ENCODE measurements at places on chromosomes 1 and 21. TPM values are rescaled to one million over a fixed set of nuclear protein-coding genes. Genes with fewer than 3 reads are reported as not detected.
A peak's percentile ranks its signal among the peaks of the same experiment; 100 is the strongest.

GRCh38 chr1:5745800-5746610 is 246.2 kb downstream of the NPHP4 start:
- DNase-seq: peak; percentile 71

GRCh38 chr1:36322041-36322785 is 1.2 kb downstream of the EVA1B start:
- no peak for DNase-seq

DNA sequence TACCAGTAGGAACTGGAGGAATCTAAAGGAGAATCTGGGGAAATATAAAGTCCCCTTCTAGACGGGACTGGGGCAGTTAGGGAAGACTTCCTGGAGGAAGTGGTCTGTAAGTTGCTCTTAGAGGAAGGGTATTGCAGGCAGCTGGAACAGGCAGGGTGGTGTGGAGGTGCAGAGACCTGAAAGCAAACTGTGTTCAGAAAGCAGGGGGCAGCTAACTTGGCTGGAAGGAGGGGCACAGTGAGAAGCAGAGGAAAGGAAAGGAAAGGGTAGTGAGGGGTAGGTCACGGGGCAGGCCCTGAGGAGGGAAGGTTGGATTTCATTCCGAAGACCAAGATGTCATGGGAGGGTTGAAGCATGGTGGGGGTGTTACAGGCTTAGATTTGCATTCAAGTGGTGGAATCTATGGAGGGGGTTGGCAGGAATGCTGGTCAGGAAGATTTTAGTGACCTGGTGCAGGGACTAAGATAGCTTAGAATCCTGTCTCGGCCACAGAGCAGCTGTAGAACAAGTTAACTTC is 240.7 kb downstream of the FOXD2 start:
- DNase-seq: no peak

- DNase-seq: no peak
These were observed 12.6 kb upstream of the LEPR start for GRCh38 chr1:65407877-65408276.

- DNase-seq: no peak
These were observed 118.8 kb upstream of the TMPRSS15 start for GRCh38 chr21:18522181-18522972.

DNA sequence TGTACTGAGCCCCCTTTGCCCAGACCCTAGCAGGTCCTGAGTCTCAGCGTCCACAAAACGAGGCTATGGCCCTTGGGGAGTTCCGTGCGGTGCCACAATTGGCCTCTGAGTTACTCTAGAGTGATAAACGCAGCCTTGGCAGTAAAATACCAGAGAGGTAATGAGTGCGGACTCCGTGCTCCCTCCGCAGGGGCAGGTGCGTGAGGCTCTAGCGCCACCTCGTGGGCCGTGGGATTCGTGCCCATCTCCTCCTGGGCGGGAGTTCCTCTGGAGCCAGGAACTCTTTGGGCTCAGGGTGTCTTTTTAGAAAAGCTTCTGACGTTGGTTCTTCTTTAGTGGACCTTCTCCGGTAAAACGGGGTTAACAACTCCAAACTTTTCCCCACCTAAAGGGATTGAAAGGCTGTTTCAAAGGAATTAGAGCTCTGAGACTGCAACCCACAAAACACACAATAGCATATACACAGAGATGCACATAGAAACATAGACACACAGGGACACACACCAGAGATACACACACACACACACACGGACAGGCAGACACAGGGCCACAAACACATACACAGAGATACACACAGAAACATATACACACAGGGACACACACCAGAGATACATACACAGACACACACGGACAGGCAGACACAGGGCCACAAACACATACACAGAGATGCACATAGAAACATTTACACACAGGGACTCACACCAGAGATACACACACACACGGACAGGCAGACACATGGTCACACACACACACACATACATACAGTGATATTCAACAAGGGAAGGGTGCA is 99.4 kb downstream of the KCNJ15 start:
- DNase-seq: peak; percentile 89

GRCh38 chr1:67648582-67649326 is 36.2 kb upstream of the GADD45A start:
- no peak for DNase-seq

DNA sequence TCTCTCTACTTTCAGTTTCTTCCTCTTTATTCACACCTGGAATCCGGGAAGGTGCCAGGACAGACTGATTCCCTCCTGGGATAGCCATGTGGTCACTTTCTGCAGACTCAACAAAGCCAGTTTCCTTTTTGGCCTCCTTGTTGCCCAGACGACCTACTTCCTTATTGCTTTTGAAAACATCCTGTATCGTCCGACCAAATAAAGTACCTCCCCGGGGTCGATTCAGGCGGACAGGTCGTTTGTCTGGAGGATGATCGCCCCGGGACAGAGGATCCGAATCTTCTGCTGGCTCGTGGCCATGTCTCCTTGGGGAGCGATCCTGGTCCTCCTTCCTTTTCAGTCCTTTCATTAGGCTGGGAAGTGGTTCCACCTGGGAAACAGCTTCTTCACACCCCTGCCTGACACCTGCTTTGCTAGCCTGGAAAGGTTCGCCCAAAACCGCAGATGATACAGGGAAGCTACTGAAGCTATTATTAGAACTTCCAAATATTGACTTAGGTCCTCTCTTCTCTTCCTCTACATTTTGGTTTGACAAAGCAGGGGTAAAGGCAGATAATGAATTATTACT is 1.2 kb downstream of the MCM3AP start:
- DNase-seq: no peak

- no peak for DNase-seq
These were observed 67.2 kb downstream of the SCCPDH start for GRCh38 chr1:246791303-246791918.

DNA sequence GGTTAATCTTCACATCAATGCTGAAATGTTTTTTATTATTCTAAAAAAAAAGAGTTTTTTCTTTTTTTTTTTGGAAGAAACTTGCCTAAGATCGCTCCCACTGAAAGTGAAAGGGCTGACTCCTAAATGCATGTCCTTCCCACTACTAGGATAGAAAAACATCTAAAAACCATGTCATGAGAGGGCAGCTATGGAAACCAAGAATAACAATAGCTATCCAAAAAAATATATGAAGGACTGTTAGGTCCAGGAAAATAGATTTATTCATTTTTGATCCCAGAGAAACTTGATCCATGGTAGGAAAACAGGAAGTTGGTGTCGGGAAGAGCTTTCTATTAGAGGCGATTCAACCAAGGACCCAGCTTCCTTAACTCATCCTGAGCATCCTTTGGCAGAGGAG is 23.1 kb upstream of the ROR1 start:
- DNase-seq: no peak

DNA sequence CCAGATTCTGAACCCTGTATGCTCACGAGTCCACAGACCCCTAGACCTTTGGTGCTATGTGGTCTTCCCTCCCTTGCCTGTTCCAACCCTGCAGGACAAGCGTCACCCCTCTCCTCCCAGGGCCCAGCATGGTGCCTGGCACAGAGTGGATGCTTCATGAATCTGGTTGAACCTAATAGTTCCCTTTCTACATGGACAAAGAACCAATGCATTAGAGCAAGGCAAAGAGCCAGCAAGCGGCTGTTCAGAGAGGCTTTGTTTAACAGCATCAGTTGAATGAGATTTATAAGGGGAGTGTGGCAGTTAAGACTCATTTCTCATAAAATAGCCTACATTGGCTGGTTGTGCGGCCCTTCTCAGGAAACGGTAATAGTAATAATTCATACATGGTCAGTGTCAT is 14.9 kb downstream of the SLC26A9 start:
- no peak for DNase-seq

DNA sequence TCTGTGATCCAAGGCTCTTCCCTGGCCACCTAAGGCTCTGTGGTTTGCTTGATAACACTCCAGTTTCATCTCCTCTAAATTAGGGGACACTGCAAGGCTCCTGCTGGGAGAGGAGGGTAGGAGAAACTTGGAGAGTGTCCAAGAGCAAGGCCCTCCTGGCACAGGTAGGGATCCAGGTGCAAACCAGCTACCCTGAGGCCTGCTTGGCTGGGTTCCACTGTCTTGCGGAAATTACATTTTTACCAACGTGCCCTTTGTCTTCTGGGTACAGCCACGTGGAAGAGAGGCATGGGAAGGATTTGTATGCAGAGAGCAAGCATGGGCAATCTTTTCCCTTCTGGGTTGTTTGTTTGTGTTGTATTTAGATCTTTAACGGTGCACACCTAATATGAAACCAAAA is 132.5 kb downstream of the PRDM2 start:
- DNase-seq: no peak

DNA sequence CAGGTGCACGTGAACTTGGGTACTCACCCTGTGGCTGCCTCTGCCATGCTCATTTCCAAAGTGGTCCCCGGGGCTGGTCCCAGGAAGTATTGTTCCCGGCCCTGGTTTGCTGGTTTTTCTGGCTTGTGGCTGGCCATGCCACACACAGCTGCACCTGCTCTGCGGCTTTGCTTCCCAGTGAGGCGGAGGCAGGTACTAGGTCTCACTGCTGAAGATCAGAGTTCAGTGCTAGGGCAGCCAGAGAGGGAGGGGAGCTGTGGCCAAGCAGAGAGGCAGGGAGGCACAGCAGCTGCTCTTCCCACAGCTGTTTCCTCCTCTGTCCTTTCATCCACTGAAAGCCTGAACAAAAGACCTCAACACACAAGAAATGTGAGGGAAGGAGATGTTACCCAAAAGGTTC is 30.5 kb downstream of the ENO1 start:
- DNase-seq: no peak

GRCh38 chr21:43361127-43361492 is 65.8 kb downstream of the SIK1 start:
- no peak for DNase-seq

DNA sequence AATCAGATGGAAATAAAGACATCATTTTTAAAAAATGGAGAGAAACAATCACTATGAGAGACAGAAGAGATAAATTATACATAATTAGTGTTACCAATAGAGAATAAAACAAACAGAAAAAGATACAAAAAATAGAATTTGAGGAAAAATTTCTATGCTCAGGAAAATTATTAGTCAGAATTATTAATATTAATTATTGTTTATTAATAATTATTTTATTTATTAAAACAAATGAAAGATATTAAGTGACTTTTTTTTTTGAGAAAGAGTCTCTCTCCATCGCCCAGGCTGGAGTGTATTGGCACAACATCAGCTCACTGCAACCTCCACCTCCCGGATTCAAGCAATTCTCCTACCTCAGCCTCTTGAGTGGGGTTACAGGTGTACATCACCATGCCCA is 299.8 kb upstream of the NR5A2 start:
- no peak for DNase-seq

DNA sequence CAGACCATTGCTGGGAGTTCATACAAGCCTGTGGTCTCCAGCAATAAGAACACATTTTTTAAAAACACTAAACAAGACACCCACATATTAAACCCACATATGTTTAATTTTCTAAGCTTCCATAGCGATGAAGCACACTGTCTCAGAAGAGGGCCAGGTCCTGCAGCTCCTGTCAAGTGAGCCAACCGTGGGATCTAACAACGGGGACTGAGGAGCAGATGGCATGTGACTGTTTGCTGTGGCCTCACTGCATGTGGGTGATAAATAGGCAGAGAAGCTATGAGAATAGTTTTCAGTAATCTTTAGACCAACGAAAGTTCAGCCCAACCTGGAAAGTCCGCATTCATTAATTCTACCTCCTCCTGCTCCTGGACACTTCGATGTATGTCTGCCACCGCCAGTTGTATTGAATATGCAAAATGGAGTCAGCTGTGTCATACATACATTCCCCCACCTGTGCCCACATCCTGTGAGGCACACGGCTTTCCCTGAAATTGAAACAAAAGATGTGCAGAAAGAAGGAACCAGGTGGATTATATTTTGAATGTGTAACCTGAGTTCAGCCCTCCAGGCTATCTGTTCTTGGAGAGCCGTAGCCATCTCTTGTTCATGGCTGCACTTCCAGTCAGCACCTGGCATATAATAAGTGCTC is 88.2 kb downstream of the MIS18A start:
- DNase-seq: no peak

DNA sequence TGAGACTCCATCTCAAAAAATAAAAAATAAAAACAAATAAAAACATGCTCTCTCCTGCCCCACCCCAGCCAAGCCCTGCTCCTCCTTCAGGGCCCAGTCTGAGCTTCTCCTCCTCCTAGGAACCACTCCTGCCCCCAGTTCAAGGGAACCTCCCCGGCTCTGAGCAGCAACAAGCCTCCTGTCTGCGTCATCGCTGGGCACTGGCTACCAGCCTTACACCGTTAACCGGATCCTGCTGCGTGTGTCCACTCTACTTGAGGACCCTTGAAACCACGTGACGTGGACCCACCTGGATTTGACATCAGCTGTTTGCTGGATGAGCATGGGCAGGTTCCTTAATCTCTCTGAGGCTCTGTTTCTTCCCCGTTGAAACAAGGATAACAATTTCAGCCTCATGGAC is 1.6 kb upstream of the TAS1R2 start:
- no peak for DNase-seq

DNA sequence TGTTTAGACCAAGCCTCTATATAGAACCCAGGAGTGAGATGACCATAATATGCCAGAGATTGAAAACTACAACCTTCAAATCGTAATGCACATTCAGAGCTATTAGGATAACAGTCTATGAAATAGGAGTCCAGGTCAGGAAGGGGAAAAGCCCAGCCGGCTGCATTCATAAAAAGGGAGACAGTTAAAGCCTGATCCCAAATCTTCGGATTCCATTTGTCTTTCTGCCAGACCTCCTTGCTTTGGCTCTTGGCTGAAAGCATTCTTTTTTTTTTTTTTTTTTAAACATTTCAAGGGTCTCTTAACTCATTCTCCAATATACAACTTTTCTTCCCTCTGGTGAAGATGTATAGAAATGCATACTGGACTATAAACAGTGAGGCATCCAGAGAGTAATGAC is 81.1 kb downstream of the NTPCR start:
- DNase-seq: no peak

- no peak for DNase-seq
These were observed 321.1 kb downstream of the TGFB2 start for GRCh38 chr1:218666263-218666662.

GRCh38 chr1:90809996-90810395 is 92.9 kb upstream of the BARHL2 start:
- no peak for DNase-seq

GRCh38 chr1:215228193-215228592 is 145.7 kb downstream of the KCNK2 start:
- DNase-seq: no peak

- no peak for DNase-seq
These were observed 28.4 kb downstream of the USP48 start for GRCh38 chr1:21754583-21754982.

TAS1R1 gene
- not detected for total RNA-seq

CYP4Z1 gene
- total RNA-seq: 0.86 TPM

LENEP gene
- not detected for total RNA-seq

RAB3B gene
- total RNA-seq: not detected

IGSF3 gene
- total RNA-seq: 17.5 TPM

SLFNL1 gene
- 0.22 TPM for total RNA-seq

AMIGO1 gene
- total RNA-seq: 19.3 TPM

NES gene
- total RNA-seq: 103 TPM

KRTAP25-1 gene
- total RNA-seq: not detected

APOBEC4 gene
- not detected for total RNA-seq

KMO gene
- 0.56 TPM for total RNA-seq

KCND3 gene
- total RNA-seq: 19.7 TPM

JAM2 gene
- 32.3 TPM for total RNA-seq

KCNA2 gene
- 0.70 TPM for total RNA-seq
